ENCODE measurements at places on chromosomes 6 and 20.

DNA sequence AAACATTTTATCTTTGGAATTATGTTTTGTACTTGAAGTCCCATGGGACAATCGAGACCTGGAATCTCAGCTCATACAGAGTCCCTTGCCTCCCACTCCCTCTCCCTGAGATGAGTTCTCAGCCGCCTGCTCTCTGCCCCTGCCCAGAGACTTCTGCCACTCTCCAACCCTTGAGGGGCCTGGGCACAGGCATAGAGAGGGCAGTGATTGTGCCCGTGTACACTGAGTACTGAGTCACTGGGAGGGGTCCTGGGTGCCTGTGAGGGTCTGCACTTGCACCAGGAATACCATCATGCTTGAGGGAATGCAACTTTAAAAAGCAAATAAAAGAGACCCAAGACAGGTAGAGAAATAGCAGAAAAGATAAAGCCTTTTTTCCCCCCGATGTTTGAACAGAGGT is 453.8 kb upstream of the HS3ST5 start:
- DNase-seq = no peak

DNA sequence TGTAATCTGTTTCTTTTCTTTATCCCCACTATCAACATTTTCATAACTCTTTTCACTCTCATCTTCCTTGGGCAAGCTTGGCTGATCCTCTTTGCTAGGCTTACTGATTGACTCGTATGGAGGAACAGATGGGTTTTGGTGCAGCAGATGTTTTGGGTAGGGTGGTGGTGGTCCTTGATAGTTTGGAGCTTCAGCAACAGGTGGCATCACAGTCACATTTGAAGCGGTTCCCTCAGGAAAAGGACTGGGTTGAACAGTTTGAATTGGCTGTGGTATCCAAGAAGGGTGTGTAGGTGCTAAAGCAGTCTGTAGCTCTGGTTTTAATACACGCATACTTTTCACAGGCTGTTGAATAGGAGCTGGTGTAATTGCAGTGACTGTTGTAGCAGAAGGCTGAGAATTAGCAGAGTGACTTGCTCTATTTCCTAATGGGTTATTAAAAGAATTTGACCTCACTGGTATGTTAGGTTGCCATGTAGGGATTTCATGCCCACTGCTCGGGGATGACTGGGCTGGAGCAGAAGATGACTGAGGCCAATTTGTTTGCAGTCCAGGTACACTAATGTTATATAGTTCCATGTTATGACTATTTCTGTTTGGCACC is 34.5 kb downstream of the LATS1 start:
- DNase-seq = no peak

DNA sequence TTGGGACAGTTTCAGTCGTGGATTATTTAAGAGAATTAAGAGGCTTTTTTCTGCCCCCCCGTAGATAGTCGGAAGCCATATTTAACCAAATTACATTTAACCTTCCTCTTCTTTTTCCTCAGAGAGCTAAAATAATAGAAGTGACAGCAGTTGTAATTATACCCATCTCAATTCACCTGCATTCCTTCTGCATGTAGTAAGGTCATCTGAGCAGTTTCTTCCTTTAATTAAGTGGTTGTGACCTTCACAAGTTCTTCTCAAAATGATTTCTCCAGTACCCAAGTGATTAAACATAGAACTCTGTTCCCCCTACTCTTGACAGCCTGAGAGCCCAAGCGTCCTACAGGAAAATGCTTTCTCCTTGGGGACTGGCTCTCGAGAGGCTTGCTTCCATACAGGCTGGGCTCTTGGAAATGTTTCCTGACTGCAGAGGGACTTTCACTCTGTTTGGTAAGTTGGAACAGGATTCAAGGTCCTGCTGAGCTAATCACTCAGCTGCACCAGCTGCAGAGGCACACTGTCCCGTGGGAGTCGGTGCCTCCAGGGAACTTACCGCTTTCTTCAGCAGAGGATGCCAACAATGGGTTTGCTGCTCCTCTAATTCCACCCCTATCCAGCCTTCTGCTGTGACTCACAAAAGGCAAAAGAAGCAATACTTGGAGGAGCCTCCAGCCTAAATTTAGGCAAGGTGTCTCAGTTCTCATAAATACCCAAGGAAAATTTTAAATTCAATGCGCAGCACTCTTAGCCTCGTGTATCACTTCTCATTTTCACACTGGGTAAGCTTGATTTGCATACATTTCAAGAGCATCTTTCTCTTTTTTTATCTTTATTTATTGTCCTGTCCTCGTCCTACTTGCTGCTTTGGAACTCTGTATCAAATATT is 414.9 kb downstream of the KIF16B start:
- DNase-seq = no peak

DNA sequence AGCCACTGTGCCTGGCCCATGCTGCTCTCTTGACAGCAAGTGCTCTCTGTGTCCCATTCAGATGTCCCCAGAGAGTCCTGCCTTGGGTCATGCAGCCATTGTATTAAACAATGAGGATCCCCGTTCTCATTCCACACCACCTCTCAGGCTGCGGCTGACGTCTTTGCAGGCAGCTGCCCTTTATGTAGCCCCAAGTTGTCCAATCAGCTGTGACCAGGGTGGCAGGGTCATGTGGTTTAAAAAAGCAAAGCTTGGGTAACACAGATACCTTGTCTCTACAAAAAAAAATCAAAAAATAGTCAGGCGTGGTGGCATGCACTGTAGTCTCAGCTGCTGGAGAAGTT is 13.2 kb downstream of the GCNT2 start:
- DNase-seq = no peak

DNA sequence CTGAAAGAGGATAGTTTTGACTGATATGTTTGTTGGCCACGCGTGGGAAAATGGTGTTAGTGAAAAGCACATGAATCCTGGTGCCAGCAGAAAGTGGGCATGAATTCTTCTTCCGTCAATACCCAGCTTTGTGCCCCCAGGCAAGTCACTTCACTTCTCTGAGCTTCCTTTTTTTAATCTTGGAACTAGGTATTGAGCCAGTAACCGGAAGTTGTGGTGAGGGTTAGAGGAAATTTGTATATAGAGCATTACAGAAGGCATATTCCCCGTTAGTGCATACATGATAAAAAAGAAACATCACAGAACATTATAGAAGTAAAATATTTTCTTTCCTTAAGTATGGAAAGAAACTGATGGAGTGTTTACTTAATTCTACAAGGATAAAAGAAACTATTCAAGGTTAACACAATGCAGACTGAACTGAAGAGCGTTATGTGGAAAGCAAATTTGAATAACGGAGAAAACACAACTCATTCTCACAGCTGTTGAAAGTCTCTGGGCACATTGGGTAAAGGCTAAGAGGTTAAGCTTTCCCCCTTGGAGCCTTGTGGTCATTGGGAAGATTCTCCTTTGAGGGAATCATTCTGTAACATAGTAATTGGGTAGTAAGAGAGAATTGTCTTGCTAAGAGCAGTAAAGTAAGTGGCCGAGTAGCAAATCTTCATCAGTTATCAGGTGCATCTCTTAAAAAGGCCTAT is 223.1 kb downstream of the BCAS1 start:
- no peak for DNase-seq

- no peak for DNase-seq
These were observed 1.4 kb upstream of the POU3F2 start for GRCh38 chr6:98833057-98833306.

DNA sequence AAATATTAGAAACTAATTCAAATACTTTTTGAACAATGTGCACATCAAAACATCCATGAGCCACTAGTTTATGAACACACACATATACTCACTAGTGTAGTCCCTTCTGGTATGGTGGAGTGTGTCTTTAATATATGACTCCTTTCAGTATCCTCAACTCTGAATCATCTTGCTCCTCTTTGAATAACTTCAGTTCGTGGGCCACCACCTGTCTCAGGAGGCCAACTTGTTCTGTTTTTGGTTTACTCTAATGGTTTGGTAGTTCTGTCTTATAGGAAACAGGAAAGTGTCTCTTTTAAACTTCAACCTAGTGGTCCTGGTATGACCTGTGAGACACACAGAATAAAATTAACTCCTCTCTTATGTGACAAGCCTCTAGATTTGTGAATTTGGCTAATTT is 55.6 kb downstream of the ZNF292 start:
- no peak for DNase-seq

DNA sequence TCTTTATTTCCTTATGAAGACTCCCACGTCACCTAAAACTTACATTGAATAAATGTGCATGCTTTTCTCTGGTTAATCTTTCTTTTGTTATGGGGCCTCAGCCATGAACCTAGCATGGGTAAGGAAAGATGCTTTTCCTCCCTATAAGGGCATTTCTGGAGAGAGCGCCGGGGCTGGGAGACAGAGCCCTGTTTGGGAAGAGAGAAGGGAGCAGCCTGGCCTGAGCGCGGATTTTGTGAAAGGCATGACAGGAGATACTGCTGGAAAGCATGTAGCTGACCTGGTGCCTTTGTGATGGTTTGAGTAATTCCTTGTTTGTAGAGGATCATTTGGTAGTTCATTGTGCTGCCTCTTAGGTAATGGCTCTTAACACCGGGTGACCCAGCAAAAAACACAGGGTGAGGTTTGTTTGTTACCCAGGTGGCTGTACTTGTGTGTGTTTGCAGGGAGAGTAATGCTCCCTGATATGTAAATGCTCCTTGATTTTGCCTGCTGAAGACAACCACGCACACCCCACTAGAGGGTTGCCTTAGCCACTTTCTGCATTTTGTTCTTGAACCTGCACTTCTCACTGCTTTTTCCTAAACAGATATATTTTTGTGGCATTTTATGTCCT is 59.2 kb downstream of the ANKRD6 start:
- no peak for DNase-seq

DNA sequence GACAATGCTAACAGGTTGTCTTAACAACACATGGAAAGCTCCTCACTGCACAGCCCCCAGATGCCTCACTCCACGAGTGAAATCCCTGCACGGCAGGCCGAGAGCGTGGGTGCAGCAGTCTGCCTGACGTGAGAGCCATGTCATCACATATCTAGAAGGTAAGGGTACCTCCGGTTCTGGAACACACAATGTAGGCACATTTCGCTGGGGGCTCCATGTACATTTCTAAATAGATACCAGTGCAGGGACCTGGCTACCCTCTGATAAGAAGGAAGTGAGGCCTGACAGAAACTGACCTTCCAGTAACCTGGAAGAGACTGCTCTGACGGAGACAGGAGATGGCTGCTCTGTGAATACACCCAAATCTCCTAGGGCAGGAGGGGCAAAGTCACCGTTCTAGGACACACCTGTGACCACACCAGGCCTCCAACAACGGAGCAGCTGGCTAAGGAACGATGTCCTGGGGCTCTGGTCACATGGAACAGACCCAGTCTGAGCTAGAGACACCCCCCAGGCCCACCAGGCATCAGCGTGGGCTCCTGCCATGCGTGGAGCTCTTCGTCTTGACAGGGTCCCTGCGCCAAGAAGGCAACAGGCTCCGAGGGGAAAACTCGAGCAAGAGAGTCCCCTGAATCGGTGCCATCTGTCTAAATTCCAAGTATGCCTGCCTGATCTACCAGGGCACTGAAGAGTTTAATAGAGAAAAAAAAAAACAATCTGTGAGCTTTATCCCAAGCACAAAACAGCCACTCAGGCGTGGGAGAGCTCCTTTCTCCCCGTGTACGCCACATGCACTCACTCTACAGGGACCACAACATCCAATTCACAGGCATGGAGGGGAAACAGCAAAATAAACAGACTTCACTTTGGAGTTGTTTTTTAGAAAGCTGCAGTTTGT is 27.5 kb downstream of the RNASET2 start:
- DNase-seq = no peak

- DNase-seq = no peak
These were observed 73.0 kb downstream of the RNGTT start for GRCh38 chr6:88890394-88890793.

- no peak for DNase-seq
These were observed 84.0 kb downstream of the AGPAT4 start for GRCh38 chr6:161189891-161190290.

- DNase-seq = no peak
These were observed 202.4 kb downstream of the SAMD5 start for GRCh38 chr6:147710890-147711289.

DNA sequence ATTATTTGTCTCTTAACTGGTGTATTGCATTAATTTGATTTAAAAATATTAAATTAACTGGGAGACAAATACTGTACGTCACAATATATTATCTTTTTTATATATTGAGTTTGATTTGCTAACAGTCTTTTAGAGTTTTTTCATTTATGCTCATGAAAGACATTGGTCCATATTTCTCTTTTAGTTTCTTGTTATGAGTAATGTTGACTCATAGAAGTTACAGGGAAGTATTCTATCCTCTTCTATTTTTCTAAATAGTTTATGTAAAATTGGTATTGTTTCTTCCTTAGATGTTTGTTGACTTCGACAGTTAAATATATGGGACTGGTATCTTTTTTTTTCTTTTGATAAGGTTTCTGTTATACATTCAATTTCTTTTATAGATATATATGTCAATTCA is 1115.6 kb upstream of the CITED2 start:
- no peak for DNase-seq

DNA sequence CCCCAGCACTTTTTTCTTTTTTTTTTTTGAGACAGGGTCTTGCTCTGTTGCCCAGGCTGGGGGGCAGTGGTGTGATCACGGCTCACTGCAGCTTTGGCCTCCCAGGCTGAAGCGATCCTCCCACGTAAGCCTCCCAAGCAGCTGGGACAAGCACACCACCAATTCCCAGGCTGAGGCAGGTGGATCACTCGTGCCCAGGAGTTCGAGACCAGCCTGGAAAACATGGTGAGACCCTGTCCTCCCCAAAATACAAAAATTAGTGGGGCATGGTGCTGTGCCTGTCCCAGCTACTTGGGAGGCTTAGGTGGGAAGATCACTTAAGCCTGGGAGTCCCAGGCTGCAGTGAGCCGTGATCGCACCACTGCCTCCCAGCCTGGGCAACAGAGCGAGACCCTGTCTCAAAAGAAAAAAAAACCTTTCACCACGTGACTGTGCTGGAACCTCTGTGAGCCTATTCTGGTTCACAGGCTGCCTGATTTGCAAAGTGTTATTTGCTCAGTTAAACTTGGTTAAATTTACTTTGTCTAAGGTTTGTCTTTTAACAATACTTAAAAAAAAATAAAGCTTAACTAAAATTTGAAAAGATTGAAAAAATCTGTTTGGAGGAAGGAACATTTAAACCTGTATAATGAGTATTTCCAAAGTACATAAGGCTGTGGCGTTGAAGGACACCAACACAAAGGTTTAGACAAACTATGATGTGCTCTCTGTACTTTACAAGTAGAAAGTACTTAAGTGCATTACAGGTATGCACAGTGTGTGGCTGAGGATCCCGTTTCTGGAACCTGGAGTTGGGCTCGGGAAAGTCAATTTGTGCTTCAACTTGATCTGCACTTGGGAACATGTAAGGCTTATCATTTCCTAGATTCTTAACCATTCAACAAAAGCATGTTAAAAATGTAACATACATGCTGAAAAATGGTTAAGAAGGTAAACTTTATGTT is 55.0 kb downstream of the PPP1R3G start:
- no peak for DNase-seq

GRCh38 chr6:106525882-106526275 is 103.4 kb downstream of the RTN4IP1 start:
- no peak for DNase-seq
